ENCODE measurements at places on chromosomes 16 and 17.

DNA sequence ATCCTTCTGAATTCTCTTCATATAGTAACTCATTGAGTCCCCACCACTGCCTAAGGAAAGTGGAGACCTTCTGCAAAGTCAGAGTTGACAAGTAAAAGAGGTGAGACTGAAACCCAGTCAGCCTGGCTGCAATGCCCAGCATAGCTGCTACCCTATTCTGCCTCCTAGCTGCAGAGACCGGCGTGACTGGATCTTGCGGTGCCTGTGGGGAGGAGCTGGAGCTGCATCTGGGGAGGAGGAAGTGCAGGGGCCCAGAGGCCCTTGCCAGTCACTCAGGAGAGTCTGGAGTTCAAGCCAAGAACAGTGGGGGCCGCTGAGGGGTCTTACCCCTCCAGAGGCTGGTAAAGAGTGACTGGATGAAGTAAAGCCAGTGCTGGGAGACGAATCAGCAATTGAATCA, 35.0 kb upstream of the ZNF423 start:
- no peak for DNase-seq

DNA sequence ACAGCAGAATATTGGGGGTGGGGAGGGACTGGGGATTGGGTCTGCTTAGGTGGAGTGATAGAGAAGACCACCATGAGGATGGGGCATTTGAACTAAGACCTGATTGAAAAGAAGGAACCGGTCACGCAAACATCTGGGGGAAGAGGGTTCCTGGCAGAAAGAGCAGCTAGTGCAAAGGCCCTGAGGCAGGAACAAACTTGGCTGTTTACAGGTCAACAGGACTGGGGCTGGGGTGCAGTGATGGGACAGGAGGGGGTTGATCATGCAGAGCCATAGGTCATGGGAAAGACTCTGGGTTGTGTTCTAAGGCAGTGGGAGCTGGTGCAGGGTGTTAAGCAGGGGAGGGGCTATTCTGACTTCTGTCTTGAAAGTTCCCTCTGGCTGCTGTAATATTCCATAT, 1.9 kb downstream of the DRG2 start:
- DNase-seq: no peak

DNA sequence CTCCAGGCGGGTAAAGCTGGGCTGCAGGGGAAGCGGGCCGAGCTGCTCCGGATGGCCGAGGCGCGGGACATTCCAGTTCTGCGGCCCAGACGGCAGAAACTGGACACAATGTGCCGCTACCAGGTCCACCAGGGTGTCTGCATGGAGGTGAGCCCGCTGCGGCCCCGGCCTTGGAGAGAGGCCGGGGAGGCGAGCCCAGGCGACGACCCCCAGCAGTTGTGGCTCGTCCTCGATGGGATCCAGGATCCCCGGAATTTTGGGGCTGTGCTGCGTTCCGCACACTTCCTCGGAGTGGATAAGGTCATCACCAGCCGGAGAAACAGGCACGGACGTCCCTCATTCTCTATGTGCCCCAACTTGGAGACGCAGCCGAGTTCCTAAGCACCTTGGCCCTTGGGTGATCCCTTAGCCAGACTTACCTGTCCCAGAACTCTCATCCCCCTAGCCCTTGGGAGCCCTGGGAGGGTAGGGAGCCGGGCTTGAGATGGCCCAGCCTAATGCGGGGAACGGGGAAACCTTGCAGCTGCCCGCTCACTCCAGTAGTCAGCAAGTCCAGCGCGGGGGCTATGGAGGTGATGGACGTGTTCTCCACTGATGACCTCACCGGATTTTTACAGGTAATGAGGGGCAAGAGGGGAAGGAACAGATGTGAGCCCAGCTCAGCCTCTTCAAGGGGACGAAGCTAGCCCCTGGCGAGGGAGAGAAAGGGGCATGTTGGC, 806 bp downstream of the MRM1 start:
- DNase-seq: no peak

DNA sequence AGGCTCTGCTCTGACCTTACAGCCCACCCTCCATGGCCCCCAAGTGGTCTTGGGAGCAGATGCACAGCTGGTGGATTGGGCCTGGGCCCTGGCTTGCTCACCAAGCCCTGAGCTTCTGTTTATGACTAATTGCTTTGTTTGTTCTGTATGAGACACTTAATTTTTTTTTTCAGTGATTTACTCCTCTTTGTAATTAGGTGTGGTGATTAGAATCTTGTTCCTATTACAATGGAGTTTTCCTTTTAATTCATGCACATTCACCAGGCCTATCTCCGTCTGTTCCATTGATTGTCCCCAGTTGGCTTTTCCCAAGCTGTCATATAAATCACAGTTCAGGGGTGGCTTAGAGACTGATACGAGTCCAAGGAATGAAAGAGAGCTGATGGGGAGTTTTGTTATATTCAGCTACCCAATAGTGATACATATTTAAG, 242.3 kb downstream of the CCDC182 start:
- no peak for DNase-seq

GRCh38 chr16:53097190-53097589, 42.4 kb downstream of the CHD9 start:
- no peak for DNase-seq

DNA sequence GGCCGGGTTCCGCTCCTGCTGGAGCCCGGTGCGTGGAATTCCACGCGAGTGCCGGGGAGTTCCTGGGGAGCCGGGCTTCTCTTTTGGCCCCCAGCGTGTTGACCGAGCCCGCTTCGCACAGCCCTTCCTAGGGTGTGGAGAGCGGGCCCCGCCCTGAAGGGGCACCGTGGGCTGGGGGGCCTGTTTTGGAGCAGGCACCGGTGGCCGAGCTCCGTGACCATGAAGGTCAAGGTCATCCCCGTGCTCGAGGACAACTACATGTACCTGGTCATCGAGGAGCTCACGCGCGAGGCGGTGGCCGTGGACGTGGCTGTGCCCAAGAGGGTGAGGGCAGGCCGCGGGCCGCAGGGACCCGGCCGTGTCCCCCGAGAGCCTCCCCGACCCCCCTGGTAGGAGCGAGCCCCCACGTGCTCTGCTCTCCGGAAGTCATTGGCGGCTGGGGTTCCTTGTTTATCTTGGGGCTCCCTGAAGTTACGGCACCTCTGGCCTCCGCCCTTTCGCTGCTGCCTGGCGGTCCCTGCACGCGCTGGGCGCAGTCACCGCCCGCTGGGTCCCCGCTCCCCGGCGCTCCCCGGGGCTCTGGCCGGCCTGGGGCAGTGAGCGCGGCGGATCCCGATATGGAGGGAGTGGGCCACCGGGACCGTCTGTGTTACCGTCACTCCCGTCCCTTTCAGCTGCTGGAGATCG, 528 bp downstream of the HAGHL start:
- no peak for DNase-seq

DNA sequence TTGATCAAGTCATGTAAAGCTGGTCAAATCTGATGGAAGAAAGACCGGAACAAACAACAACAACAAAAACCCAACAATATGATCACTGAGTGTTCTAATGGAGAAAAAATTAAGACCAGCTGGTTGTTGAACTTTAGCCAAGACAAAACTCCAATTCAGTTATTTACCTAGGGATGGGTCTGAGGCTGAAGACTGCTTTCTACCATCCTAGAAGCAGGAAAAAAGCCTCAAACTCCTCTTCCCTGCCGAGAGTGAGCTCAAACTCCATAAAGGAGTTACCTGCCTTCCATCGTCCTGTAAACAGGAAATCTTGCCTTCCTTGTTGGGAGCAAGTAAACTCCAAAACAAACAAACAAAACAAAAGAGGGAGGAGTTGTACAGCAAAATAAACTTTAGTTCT, 23.1 kb upstream of the TMEM98 start:
- DNase-seq: no peak

DNA sequence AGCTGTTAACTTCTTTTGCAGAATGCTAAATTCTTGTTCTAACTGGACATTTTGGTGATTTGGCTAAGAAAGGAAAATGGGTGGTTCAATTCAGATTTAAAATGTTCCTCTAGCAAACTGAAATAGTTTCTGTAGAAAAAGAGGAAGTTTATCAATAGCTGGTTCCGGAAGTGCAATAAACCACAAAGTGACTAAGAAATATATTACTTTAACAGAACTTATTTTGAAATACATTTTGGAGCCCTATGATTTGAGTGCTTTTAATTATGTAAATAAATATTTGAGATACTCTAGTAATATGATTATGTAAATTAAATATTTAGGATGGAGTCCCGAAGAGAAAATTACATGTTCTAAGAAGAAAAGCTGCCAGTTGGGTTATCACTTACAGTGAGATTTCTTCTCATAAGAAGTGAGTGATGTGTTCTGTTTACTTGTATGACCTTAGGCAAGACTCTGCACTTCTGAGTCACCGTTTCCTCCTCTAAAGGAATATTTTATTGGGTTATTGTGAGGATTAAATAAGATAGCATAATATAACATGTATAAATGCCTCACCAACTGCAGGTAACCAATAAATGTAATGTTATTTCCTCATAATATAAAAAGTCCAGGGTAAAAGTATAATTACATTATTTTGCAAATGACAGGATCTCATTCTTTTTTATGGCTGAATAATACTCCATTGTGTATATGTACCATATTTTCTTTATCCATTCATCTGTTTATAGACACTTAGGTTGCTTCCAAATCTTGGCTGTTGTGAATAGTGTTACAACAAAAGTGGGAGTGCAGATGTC, at the start of gene EVI2B:
EVI2B (minus strand) TSS at position 73 of the 800 bp plus-strand sequence. CDS start 8,445 bp downstream, outside the sequence.
- DNase-seq: no peak

GRCh38 chr16:46862555-46863447, 21.4 kb upstream of the GPT2 start:
- no peak for DNase-seq

- DNase-seq: no peak
Observed at GRCh38 chr16:50467559-50467942, 80.6 kb upstream of the NKD1 start.

DNA sequence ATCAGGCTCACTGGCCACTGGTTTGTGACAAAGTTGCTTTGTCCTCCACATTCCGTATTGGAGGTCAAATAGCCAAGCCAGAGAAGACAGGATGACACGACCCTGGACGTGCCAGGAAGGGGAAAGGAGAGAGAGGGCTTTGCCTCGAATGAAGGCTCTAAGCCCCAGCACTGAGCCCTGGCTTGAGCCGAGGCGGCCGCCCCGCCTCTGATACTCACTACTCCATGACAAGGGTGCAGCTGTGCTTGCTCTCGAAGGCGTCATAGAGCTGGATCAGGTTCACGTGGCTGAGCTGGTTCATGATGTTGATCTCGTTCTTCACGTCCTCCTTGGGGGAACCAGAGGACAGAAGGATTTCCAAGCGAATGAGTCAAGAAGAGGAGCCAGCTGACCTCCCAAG, 19.3 kb downstream of the MYLK3 start:
- no peak for DNase-seq

- DNase-seq: no peak
Observed at GRCh38 chr17:77365584-77366186, 224.9 kb downstream of the SEC14L1 start.

GRCh38 chr17:49742166-49742638, 21.7 kb downstream of the FAM117A start:
- no peak for DNase-seq

- DNase-seq: no peak
Observed at GRCh38 chr16:83830769-83831455, 23.1 kb downstream of the HSBP1 start.

DNA sequence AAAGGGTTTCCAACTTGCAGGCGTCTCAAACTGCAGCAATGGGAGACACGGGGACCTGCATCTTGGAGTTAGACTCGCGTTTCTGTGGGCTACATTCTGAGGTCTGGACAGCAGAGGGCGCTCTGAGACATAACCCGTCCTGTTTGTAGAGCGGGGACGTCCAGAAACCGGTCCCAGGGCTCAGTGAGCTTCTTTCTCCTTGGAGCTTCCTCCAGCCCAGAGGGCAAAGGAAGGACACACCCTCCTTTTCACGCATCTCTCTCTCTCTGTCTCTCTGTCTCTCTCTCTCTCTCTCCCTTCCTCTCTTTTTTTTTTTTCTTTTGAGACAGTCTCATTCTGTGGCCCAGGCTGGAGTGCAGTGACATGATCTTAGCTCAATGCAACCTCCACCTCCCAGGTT, 19.8 kb downstream of the COX4I1 start:
- DNase-seq: peak; percentile 58

DNA sequence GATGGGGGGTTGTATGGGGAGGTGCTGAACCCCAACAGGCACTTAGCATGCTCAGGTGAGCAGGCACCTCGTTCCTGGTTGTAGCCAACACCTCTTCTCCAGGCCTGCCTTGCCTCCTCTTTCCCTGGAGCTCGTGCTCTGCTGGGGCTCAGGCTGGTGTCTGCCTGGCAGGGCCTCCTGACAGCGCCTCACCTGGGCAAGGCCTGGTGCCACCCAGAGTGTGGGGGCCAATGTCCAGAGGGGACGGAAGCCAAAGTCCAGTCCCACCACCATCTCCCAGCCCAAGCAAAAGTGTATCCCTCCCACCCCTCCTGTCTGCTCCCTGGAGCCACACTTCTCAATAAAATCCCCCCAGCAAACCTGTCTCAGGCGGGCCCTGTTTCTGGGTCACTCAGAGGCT, 304.2 kb upstream of the TNRC6C start:
- no peak for DNase-seq

DNA sequence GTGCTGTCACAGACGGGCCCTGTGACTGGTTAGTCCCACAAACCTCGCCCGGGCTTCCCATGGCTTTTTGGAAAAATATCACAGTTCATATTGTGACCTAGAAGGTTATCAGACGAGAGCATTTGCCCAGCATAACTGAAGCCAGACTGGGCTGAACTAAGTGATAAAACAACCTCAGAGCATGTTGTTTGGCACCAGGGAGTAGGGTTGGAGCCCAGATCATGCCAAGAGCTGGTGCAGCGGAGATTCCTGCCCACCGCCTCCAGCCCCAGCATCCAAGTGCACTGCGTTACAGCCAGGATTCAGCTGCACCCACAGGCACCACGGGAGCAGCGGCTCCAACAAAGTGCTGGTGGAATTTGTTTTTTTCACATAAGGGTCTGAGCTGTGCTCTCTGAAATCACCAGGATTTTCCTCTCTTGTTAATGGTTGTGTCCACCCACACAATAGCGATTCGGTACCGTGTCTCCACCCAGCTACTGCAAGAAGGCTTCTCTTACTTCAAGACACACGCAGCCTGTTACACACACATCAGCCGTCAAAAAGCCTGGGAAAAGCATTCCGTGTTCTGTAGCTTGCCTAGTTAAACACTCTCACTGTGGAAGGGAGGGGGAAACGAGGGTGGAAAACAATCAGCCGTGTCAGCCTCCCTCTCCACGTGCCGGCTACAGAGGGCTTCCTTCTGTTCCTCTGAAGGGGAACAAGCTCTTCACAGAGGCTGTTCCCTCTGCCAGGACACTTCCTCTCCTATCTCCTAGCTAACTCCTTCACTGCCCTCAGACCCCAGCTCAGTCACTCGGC, 273.8 kb downstream of the C16orf95 start:
- DNase-seq: no peak

DNA sequence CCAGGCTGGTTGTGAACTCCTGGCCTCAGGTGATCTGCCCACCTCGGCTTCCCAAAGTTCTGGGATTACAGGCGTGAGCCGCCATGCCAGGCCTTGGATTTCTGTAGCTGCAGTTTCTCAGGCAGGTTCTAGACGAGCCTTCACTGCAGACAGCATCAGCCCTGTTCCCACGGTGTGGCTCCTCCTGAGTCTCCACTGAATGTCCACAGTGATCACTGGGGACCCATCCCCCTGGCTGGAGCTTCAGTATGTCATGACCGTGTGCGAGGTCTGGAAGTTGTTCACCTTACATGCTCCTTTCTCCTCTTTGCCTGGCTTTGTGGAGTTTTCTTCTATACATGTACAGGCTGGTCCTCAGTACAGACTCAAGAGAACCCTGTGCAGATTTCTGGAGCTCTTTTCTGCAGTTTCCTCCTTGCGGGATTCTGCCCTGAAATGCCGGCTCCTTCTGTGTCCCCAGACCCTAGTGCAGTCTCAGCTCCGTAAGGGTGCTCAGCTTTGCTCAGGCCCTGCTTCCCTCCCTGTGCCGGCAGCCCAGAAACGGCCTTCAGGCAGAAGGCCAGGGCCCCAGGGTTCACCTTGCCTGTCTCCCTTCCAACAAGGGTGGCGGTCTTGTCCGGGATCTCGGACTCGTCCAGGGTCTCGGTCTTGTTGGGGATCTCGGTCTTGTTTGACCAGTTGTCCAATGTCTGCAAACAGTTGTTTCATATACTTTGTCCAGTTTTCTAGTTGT, 14.3 kb upstream of the FASN start:
- DNase-seq: no peak

Measured in stimulated activated CD8-positive, alpha-beta memory T cell treated with anti-CD3 and anti-CD28 coated beads, Interleukin-4, amount 100 ng/mL, for 4 hours (primary cell).